Cardiac septum (tissue), 1 donor: ENCODE measurements at places on chromosomes 3 and 15. TPM values are rescaled to one million over a fixed set of nuclear protein-coding genes. Genes with fewer than 3 reads are reported as not detected.

PIK3CA gene
- 28.8 TPM for total RNA-seq

DNA sequence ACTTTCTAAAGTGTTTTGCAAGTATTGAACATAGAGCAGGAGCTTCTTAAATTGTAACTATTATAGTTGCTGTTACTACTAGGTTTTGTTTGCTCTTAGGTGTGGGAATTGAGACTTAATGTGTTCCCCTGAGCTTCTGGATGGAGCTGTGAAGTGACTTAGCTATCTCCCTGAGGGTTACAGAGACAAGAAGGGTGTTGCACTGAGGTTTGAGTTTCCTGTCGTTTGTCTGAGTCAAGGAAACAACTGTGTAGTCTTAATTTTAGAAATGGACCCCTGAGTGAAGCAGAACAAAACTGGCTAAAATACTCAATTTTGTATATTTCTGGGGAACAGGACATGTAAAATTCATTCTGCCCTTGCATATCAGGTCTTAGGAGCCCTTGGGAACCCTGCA is 20.4 kb downstream of the TTC21A start:
- DNase-seq, result no peak

IL17RE gene
- total RNA-seq, result 1.1 TPM

SLC9C1 gene
- total RNA-seq, result 3.9 TPM

DNA sequence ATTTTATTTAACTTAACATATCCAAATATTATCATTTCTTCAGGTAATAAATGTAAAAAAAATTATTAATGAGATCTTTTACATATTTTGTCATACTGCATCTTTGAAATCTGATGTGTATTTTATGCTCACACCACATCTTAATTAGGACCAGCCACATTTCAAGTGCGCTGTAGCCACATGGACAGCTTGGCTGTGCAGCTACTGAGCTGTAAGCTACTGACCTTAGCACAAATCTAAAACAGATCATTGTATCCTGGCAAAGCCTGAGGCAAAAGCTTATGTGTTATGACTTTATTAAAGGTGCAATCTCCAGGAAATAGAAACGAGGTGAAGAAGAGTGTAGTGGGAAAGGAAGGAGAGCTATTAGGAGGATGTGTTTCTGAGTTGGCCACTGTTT is 126.7 kb upstream of the UBE2E2 start:
- no peak for DNase-seq
